ENCODE measurements at places on chromosomes 1 and 21.
A peak's percentile ranks its signal among the peaks of the same experiment; 100 is the strongest.

DNA sequence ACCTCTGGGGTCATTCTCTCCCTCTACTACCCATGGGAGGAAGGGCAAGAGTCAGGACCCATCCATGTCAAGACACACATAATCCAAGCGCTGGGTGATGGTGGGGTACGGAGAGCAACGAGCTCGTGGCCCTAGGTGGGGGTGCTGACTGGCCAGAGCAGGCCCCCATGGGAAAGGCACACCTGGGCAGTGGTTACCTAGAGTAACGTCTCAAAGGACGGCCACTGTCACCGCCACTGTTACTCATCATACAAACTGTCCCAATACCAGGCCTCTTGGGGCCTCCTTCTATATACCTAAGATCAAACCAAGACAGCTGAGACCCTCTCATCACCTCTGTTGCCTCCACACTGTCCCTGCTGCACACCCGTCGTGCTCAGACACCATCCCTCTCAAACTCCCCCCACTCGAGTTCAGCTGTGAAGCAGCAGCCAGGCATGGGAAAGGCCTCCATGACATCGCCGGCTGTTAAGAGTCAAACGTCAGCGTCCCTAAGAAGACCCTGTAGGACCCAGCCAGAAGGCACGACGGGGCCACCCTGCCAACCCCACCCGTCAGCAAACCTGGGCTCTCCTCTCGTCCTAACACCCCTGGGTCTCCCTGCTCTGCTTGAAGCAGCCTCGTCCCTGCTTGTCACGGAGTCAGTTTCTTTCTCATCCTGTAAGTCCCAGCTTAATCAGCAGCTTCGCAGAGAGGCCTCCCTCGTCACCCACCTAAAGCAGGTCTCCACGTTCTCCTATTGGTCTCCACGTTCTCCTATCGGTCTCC, 15.3 kb downstream of the NPHP4 start:
- DNase-seq = no peak

- no peak for DNase-seq
Observed at GRCh38 chr1:153852170-153852569, 70.6 kb downstream of the GATAD2B start.

- no peak for DNase-seq
Observed at GRCh38 chr1:48767975-48768510, 8.6 kb downstream of the BEND5 start.

DNA sequence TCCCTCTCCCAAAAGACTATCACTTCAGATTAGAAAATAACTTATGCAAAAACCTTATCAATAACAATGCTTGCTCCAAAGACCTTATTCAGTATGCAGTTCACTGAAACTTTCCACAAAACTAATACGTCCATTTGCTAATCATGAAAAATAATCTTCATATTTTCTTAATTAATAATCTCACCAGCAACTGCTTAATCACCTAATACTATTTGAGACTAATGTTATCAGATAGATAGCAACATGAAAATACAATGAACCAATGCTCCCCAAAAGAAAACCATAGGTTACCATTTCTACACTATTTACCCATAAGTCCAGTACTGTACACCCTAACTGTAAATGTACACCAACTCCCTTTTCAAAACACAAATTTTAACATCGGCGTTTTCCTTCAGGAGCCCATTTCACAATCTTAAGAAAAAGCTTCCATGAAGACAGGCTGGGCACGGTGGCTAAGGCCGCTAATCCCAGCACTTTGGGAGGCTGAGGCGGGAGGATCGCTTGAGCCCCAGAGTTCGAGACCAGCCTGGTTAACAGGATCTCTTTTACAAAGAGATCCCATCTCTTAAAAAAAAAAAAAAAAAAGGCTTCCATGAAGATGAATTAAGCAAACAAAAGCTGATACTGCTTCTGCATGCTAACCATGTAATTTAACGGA, 1.7 kb downstream of the GNB1 start:
- DNase-seq = no peak

GRCh38 chr21:43282358-43283120, 113.7 kb downstream of the CRYAA start:
- no peak for DNase-seq

DNA sequence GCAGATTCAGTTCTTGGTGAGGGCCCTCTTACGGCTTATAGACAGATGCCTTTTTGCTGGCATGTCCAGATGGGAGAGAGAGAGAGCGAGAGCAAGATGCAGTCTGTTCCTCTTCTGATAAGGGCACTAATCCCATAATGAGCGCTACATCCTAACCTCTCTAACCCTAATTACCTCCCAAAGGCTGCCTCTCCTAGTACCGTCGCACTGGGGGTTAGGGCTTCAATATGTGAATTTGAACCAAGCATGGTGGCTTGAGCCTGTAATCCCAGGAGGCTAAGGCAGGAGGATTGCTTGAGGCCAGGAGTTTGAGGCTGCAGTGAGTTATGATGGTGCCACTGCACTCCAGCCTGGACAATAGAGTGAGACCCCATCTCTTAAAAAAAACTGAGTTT, 10.5 kb upstream of the SDE2 start:
- no peak for DNase-seq

GRCh38 chr1:224698015-224698451, 81.9 kb downstream of the CNIH3 start:
- DNase-seq = no peak

DNA sequence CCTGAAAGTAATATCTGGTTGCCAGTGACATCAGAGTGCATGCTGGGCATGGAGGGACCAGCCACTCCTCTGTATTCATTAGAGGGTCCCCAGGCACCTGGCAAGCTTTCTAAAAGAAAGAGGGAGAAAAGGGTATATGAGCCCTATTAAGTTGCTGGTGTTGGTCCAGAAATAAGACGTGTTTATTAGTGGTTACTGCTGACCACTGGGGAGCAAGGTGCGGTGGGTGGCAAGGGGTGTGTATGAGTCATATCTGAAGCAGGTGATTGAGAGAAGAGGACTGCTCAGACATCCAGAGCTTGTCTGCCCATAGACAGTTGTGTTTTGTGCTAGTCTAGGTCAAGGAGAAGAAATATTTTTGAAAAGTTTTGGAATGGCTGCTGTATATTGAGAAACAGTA, 298.1 kb downstream of the TM2D1 start:
- DNase-seq = peak; percentile 45

- DNase-seq = no peak
Observed at GRCh38 chr1:231318015-231318355, 19.7 kb downstream of the EXOC8 start.

GRCh38 chr1:84069236-84069845, 70.4 kb upstream of the TTLL7 start:
- no peak for DNase-seq
